Brain microvascular endothelial cell (primary cell): ENCODE measurements at places on chromosomes 2 and 18.

DNA sequence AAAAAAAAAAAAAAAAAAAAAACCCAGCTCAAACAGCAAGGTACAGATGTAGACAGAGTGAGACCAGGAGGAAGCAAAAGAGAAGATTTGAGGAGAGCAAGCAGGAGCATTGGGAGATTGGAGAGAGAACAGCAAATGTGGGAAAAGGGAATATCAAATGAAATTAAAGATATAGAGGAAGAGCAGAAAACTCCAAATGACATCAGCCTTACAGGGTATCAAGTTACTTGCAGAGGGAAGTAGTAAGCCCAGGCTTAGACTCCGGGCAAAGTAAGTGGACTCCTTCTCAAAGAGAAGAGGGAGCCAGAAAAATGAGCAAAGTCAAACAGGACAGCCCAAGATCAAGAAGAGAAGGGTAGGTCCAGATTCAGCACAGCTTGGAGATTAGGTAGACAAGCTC, 93.3 kb upstream of the PPP1CB start:
- peak; percentile 44 for DNase-seq

DNA sequence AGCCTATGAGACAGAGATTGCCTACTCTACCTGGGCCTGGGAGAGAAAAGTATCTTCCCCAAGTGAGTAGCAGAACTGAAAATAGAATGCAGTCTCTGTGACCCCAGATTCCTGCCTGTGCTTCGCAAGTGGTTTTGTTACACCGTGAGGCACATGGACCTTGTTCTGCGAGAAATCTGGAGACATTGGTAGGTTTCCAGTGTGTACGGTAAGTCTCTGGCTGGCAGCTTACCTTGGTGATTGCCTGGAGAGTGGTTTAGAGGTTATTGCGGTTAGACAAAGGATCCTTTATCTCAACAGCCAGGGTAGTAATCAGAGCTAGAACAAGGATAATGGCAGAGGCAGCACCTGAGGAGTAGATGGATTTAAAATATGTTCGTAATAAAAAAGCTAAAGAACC, 606.0 kb upstream of the GCFC2 start:
- DNase-seq: no peak

DNA sequence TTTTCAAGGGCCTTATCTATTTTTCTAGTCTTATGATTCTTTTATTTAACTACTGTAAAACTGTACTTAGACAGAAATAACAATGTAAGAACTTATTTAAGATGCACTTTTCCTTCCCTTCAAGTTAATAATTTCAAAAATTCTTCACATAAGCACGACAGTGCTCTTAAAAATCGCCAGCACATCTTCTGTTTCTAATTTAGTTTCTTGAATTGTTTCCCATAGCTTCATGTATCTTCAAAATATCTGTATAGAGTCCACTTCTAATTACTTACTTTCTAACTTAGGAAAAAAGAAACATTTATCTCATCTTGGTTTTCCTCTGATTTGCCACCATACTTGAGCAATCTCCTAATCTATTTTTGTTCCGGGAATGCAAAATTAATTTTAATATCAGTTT, 196.1 kb downstream of the BABAM2 start:
- DNase-seq: no peak

GRCh38 chr2:41414486-41415230, 633.2 kb upstream of the PKDCC start:
- peak; percentile 48 for DNase-seq

- DNase-seq: no peak
These were observed 156.7 kb downstream of the MBD5 start for GRCh38 chr2:148177559-148177958.

DNA sequence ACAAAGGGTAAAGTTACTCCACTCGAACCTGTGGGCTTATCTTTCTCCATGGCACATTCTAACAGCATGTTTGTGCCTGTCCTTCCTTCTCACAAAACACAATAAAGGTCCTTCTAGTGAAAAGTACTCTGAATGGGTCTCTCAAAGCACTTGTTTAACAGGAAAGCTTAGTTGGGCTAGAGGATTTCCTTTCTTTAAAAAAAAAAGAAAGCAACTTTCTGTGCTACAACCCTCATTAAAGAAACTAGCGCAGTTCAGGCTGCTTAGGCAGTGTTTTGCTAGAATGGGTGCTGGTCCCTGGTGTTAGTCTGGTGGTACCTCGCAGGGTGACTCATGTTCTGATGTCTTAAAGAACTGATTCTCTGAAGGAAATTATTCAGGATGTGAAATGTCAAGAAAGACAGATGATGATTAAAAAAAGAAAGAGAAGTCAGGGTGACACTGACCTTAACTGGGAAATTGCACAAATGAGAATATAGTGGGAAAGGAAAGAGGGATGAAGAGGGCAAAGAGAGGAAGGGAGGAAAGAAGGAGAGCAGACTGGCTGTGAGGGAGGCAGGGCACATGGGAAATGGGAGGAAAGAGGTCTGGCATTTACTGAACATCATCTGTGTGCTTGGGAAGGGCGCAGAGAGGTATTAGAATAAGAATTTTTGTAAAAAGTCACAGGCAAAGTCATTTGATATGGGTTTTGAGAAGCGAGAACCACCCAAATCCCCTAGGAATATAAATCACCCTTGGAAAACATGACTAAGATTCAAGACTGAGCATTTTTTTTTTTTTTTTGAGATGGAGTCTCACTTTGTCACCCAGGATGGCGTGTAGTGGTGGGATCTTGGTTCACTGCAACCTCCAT, 74.9 kb downstream of the ATP8B1 start:
- peak; percentile 36 for DNase-seq

GRCh38 chr2:223994562-223995162, 37.4 kb downstream of the MRPL44 start:
- DNase-seq: no peak

DNA sequence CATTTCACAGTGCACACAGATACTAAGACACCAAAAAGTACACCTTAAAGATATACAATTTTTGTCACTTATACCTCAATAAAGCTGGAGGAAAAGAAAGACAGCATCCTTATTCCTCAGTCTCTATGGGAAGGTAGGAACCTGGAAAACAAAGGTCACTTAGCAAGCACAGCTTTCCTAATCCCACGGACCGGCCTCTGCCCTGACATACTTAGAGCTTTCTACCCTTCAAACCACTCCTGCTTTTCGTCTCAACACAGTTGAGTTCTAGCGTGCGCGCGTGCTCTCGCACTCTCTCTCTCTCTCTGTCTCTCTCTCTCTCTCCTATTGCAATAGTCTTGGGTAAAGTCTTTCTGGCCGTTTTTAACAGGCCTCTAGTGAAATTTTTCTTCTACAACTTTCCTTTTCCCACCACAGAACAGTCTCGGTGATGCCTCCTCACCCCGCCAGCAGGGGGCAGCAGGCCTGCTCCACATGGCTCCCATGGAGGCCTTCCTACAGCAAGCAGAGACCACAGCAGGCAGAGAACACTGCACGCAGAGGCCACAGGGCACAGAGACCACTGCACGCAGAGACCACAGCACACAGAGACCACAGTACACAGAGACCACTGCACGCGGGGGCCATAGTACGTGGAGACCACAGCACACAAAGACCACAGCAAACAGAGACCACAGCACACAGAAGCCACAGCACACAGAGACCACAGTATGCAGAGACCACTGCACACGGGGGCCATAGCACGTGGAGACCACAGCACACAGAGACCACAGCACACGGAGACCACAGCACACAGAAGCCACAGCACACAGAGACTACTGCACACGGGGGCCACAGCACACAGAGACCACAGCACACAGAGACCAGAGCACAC, 106.9 kb downstream of the FBXO15 start:
- DNase-seq: no peak

DNA sequence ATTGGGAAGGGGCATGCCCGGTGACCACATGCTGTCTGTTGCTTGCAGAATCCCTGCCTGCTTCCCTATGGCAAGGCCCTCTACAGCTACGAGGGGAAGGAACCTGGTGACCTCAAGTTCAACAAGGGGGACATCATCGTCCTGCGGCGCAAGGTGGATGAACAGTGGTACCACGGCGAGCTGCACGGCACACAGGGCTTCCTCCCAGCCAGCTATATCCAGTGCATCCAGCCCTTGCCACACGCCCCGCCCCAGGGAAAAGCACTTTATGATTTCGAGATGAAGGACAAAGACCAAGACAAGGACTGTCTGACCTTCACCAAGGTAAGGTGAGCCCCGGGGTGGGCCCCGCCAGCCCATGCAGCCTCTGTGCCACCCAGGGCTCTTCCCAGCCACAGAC, 218.6 kb downstream of the SH3RF3 start:
- no peak for DNase-seq

- DNase-seq: no peak
These were observed 224.8 kb upstream of the GYPC start for GRCh38 chr2:126431136-126431535.

GRCh38 chr2:9221223-9221622, 14.6 kb downstream of the ASAP2 start:
- DNase-seq: no peak

DNA sequence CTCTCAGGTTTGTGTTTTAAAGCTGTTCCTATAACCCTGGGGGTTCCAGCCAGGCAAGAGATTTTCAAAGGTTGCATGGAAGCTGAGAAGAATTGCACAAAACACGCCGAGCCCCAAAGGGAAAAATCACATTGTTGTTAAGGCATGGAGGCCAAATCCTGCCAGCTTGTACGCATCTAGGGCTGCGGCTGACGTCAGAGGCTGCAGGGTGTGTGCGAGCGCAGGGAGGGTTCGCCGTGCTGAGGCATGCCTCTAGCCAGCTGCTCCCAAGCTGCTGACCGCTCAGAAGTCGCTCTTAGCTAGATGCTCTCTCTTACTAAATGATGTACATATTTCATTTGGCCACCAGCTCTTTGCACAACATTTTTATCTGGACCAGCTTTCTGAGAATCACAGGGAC, 191.8 kb downstream of the LPIN1 start:
- no peak for DNase-seq

GRCh38 chr2:163198007-163198406, 359.4 kb upstream of the KCNH7 start:
- DNase-seq: no peak

DNA sequence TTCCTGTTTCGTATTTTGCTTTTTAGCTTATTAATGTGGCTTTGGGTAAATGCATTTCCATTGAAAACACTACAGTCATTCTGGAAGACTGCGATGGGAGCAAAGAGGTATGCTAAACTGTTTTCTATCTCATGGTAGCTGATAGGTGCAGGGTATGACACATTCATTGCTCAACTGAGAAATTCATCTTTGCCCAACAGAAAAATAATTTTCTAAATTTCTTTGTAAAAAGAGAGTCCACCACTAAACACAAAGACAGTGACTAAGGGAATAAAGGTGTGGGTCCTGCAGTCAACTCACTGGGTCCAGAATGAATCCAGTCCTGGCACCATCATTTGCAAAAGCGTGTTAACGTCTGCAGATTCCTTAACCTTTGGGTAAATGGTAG, 19.9 kb downstream of the ERMN start:
- peak; percentile 25 for DNase-seq
